Effector memory CD4-positive, alpha-beta T cell (primary cell): ENCODE measurements at places on chromosomes 1 and 21.

DNA sequence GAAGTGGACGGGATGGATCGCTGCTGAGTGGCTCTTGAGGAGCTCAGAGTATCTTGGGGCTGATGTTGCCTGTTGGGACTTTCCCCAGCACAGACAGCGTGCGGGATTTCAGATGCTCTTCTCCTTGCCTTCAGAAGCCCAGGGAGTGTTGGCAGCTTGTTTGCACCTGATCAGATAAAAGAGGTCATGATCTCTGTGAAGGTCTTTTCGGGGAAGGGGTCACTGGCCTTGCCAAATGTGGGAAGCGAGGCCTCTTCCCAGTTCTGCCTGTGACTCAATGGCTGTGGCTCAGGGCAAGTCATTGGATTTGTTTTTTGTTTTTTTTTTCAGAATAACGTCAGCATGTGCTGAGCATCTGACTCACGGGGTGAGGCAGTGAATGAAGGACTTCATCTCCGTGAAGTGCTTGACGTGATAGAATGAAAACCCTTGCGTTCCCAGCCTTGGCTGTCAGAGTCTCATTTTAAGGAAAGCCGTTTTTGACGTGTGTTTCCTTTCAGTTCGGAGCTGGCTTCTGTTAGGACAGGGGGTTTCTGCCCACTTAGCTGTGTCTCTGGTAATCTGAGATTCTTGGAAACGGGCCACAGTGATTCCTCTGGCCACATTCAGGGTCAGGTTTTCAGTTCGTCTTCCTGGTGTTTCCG lies 46.7 kb downstream of the GALNT2 start:
- no peak for DNase-seq

DNA sequence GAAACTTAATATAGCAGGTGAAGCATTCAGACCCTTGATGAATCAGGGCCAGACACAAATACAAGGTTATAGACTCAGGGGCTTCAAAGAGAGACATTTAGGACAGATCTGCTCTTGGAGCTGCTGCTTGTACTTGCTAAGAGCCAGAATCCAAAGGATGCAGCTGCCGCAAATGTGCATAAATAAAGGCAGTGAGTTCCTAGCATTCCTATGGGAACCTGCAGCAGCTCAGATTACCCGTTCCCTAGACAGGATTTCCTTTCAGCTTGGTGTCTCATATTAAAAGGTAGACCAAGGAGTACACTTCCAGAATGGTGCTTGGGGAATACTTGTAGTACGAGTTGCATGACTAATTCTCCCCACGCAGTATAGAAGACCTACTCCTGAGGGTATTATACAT lies 9.7 kb upstream of the LRRC53 start:
- no peak for DNase-seq

DNA sequence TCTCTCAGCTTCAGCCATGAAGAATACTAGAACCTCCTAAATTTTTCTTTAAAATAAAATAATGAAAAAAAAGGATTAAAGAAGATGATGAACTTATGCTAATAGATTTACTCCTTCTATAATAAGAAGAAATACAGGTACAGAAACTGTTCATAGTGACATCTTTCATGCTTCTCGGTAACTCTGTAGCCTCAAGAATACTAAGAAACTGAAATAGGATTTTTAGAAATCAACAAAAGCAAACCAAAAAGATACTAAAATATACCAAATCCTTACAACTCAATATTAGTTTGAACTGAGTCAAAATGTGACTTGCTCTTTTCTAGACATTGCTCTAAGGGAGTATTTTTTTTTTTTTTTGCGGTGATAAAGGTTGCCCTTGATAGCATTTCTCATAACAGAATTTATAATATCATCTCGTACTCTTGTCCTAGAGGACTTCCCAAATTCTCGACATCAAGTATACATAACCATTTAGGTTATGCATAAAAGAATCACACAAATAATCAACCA lies 42.8 kb downstream of the ZZZ3 start:
- DNase-seq, result no peak

DNA sequence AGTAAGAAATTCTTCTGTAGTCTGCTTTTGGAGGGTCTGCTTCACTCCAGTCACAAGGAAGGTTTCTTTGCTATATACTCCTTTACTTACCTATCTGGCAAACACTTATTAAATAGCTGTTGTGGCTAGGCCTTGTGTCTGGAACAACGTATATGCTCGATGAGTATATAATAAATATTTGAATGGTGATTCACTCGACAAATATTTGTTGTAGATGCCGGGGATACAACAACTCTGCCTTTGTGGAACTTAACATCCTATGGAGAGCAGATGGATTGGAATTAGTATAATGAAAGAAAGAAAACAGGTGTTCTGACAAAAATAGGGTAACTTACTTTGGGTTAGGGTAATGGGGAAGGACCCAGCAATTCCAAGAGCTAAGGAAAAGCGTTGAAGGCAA lies 31.1 kb downstream of the KPNA6 start:
- DNase-seq, result no peak

DNA sequence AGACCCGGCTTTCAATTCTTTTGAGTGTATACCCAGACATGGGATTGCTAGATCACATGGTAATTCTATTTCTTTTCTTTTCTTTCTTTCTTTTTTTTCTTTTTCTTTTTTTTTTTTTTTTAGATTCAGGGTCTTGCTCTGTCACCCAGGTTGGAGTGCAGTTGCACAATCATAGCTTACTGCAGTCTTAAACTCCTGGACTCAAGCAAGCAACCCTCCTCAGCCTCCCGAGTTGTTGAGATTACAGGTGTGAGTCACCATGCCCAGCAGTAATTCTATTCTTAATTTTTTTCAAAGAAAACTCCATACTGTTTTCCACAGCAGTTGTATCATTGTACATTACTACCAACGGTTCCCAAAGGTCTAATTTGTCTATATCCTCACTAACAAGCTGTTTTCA lies 13.5 kb upstream of the RNF186 start:
- DNase-seq, result no peak

DNA sequence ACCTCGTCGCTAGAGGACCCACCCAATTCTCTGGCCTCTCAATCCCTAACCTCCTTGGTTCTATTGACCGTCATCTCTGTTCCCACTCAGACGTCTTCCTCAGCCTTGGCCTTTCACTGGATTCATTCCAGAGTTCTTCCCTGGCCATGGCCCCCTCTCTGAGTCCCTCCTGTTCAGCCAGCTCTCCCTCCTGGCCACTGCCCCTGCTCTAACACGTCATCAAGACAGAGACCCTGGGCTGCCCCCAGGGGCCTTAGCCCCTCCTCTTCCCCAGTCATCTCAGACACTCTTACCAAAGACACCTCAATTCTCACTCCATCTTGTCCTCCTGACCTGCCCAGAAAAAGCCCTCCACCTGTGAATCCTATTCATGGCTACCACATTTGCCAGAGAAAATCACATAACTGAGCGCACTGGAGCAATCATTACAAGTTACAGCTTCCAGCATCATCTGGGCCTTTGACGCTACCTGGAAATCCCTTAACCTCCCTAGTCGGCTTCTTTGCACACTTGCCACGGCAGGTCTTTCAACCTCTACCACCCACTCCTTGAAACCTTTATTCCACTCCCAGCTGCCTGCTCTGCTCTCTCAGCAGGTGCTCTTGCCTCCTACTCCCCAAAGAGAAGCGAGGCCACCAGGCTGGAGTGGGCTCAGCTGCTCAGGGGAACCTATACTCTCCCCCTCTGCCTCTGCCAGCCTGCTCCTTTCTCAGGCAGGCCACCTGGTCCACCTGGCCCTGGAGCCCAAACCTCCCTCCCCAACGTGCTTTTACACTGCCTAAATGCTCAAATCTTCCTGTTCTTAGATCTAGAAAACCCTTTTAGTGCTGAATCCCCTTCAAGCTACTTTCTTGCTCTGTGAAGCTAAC lies 14.0 kb downstream of the DCST2 start:
- no peak for DNase-seq

DNA sequence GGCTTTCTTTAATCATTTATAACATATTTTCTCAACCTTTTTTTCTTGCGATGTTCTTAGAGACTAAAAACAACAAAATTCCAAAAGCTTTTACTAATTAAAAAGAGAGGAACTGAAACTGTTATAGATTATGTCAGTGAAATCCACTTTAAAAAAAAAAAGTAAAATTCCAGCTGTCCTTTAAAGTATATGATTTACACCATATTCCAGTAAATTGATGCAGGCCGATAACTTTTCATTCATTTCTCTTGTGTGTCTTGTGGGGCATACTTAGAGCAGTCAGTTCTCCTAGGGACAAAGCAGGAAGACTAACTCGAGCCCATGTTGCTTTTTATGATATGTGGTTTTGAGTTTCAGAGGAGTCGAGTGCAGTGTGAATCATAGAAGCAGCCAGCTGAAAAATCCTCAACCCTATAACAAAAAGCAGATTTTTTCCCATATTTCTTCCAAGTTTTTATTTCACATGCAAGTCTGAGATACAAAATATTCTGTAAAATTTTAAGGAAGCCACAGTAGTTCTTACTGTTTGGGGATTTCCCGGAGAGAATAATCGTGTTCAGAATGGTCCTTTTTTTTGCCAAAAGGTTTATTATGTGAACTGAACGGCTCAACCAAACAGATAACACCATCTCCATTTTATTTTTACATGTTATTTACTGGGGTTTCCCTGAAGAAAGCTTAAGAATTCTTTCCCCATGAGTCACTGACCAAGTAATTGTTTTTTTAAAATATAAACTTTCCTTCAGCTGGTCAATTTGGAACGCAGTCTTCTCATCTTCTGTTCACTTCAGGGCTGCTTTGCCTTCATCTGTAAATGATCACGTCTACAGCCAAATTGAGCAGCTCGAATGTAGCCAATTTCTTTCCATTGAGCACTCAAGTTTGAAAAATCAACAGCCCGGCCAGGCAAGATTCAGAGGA lies 77.0 kb upstream of the C1orf105 start:
- no peak for DNase-seq

GRCh38 chr1:93615582-93616150 lies 66.0 kb downstream of the BCAR3 start:
- no peak for DNase-seq

- no peak for DNase-seq
These were observed 772 bp downstream of the ADAM15 start for GRCh38 chr1:155051777-155052398.

DNA sequence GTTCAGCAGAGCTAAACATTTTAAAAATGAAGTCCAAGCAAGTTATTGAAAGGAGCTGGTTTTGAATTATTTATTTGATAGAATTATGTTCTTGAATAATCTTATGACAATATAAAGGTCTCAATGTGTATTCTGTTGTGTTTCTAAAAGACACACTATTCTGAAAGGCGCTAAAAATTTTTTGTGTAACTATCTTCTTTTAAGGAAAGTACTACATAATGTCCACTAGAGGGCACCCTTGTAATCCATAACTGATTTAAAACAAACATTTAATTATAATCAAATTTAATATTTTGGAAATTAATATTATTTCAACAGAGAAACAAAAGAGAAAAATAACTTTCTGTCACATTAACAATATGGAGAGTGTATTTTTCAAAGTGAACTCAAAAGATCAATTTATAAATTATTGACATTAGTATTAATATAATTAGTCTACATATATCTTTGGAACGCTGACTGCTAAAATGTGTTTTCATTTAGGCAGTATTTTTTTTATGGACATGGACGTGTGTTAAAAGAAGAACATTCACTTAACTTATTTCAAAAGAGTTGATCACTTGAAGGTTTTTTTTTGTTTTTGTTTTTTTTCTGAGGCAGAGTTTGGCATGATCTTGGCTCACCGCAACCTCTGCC lies 248.4 kb downstream of the DENND1B start:
- no peak for DNase-seq

DNA sequence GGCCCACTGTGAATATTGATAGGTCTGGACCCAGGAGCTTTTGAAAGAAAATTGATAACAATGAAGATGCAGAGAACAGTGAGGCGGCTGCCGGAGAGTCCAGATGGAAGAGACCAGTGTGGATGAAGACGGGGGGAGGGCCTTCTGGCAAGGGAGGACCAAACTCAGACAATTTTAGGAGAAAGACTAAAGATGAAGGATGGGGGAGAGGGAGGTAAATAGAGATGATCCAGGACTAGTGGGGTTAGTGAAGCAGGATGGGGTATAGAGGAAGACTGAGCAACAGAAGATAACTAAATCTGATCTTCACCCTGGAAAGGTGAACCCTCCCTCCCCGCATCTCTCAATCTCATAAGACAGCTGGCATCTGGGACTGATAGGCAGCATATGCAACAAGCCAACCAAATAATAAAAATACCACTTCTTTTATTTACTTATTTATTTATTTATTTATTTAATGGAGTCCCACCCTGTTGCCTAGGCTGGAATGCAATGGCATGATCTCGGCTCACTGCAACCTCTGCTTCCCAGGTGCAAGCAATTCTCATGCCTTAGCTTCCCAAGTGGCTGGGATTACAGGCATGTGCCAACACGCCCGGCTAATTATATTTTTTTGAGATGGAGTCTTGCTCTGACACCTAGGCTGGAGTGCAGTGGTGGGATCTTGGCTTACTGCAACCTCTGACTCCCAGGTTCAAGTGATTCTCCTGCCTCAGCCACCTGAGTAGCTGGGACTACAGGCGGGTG lies 10.5 kb downstream of the EIF3I start:
- DNase-seq, result no peak

GRCh38 chr1:238861342-238862066 lies 524.9 kb upstream of the CHRM3 start:
- no peak for DNase-seq

DNA sequence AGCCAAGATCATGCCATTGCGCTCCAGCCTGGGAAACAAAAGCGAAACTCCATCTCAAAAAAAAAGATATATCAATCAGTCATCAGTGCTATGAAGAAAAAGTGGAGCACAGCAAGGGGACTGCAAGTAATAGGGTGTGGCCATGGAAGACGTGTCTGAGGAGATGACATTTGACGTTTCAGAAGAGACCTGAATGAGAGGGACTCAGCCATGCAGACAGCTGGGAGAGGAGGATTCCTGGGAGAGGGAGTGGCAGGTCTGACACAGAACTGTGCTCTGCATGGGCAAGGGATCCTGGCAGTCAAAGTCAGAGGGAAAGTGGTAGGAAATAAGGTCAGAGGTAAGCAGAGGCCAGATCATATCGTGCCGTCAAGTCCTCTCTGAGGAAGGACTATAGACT lies 3.3 kb downstream of the LAX1 start:
- DNase-seq, result no peak

DNA sequence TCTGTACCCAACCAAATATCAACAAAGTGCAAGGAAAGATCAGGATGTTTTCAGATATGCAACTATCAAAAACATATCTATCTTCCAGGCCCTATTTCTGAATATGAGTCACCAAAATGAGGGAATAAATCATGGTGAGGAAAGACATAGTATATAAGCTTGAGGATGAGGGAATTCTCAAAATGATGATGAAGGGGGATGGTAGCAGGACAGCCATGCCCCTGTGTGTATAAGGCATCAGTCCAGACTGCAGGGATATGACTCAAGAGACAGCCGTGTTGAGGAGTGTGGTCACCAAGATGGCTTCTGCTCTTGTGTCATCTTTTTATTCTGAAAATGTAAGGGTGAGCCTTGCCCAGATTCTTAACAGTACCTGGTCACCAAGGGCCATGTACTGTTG lies 4.4 kb upstream of the WDR64 start:
- DNase-seq, result no peak

DNA sequence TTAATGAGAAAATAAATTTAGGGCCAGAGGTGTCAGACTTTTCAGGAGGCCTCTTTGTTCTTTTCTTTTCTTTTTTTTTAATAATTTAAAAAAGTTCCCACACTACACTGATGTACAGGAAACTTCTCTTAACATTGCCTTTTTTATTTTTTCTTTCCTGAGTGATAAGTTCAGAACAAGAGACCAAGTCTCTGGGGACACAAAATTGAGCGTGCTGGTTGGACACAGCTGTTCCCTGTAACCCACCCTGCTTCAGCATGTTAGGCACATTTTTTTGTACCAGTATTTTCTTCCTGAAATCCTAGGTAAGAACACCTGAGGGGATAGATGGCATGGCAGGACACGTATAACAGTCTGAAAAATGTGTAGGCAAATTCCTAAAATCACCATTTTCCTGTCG lies 50.1 kb downstream of the PBX1 start:
- DNase-seq, result no peak
